ENCODE measurements at places on chromosomes 5 and 9. TPM values are rescaled to one million over a fixed set of nuclear protein-coding genes. Genes with fewer than 3 reads are reported as not detected.

GRCh38 chr5:89473196-89473595, 590.2 kb upstream of the MEF2C start:
- H3K4me1 ChIP-seq: no peaks in the 10 kb centered on the region
- no peaks in the 10 kb centered on the region for H3K36me3 ChIP-seq
- no peaks in the 10 kb centered on the region for H3K27me3 ChIP-seq
- H3K4me3 ChIP-seq: no peak overlapping the region

- H3K4me1 ChIP-seq: no peaks in the 10 kb centered on the region
- H3K27me3 ChIP-seq: no peaks in the 10 kb centered on the region
- no peaks in the 10 kb centered on the region for H3K36me3 ChIP-seq
- no peak for DNase-seq
- H3K4me3 ChIP-seq: no peak overlapping the region
Measured at GRCh38 chr5:171720086-171720485, 65.5 kb upstream of the SMIM23 start.

The FAM114A2 gene
- 19.9 TPM for total RNA-seq

- H3K36me3 ChIP-seq: no peaks in the 10 kb centered on the region
- H3K4me3 ChIP-seq: no peak overlapping the region
- H3K4me1 ChIP-seq: no peaks in the 10 kb centered on the region
- no peak for DNase-seq
Measured at GRCh38 chr9:89381308-89381609, 63.0 kb downstream of the SECISBP2 start.

DNA sequence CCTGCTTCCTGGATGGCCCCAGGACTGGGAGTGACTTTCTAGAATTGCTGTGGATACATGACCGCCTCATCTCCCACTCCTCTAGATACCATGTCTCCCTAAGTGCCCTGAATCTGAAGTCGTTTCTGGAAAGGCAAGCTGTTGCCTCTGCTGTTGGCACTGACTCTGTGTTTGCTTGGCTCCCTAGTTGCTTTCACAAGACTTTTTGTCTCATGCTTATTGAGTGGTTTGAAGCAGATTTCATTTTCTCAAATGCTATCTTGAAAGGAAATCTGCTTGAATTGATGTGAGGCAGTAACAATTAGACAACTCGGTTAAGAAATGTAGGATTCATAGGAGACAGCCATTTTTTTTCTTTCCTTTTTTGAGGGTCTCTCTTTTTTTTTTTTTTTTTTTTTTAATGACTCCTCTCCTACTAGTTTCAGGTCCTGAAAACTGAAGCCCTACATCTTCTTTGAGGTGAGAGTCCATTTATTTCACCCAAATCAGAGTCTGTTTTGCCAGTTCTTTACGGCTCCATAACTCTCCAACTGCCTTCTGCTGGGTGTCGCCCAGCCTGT, 65.9 kb downstream of the PRDM6 start:
- no peaks in the 10 kb centered on the region for H3K27me3 ChIP-seq
- H3K36me3 ChIP-seq: no peaks in the 10 kb centered on the region
- DNase-seq: no peak
- no peak overlapping the region for H3K4me3 ChIP-seq
- H3K27ac ChIP-seq: no peak overlapping the region

- H3K4me3 ChIP-seq: no peak overlapping the region
- no peaks in the 10 kb centered on the region for H3K4me1 ChIP-seq
- no peak for DNase-seq
- H3K27ac ChIP-seq: no peak overlapping the region
Measured at GRCh38 chr9:9612270-9612669, 1000.5 kb downstream of the PTPRD start.

The GOLGA1 gene
- 9.5 TPM for total RNA-seq

- no peaks in the 10 kb centered on the region for H3K4me1 ChIP-seq
- no peaks in the 10 kb centered on the region for H3K36me3 ChIP-seq
- no peak overlapping the region for H3K4me3 ChIP-seq
- no peak overlapping the region for H3K27ac ChIP-seq
- no peak for DNase-seq
- H3K27me3 ChIP-seq: no peaks in the 10 kb centered on the region
Measured at GRCh38 chr5:172491481-172491880, 37.2 kb upstream of the SH3PXD2B start.

The FAM78A gene
- 0.32 TPM for total RNA-seq

DNA sequence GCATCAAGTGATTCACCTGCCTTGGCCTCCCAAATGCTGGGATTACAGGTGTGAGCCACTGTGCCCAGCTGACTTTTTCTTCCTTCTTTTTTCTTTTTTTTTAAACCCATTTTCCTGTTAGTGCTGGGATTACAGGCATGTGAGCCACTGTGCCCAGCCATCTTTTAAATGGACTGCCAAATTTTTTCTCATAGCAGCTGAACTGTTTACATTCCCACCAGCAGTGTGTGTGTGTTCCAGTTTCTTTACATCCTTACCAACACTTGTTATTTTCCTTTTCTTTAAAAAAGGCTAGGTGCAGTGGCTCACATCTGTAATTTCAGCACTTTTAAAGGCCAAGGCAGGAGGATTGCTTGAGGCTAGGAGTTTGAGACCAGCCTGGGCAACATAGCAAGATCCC, 76.9 kb downstream of the UBE2R2 start:
- no peaks in the 10 kb centered on the region for H3K4me1 ChIP-seq
- no peak overlapping the region for H3K4me3 ChIP-seq
- no peaks in the 10 kb centered on the region for H3K36me3 ChIP-seq
- no peak overlapping the region for H3K27ac ChIP-seq

GRCh38 chr9:127489471-127490115, 38.3 kb downstream of the LRSAM1 start:
- peaks cover 13% of the 10 kb centered on the region for H3K4me1 ChIP-seq
- H3K27ac ChIP-seq: no peak overlapping the region
- no peaks in the 10 kb centered on the region for H3K36me3 ChIP-seq
- no peaks in the 10 kb centered on the region for H3K27me3 ChIP-seq
- peak; percentile 81 for DNase-seq

- H3K4me3 ChIP-seq: no peak overlapping the region
- no peaks in the 10 kb centered on the region for H3K36me3 ChIP-seq
- no peak for DNase-seq
Measured at GRCh38 chr5:59716029-59716428, 177.5 kb downstream of the PDE4D start.

GRCh38 chr5:14628346-14628745, 36.2 kb upstream of the OTULIN start:
- H3K36me3 ChIP-seq: no peaks in the 10 kb centered on the region
- H3K4me3 ChIP-seq: no peak overlapping the region
- H3K27me3 ChIP-seq: no peaks in the 10 kb centered on the region
- H3K4me1 ChIP-seq: no peaks in the 10 kb centered on the region

The IFNA5 gene
- 0.21 TPM for total RNA-seq

GRCh38 chr5:88845081-88845697, 37.8 kb downstream of the MEF2C start:
- no peak overlapping the region for H3K4me3 ChIP-seq
- no peaks in the 10 kb centered on the region for H3K27me3 ChIP-seq
- no peak for DNase-seq
- no peaks in the 10 kb centered on the region for H3K36me3 ChIP-seq
- no peak overlapping the region for H3K27ac ChIP-seq

DNA sequence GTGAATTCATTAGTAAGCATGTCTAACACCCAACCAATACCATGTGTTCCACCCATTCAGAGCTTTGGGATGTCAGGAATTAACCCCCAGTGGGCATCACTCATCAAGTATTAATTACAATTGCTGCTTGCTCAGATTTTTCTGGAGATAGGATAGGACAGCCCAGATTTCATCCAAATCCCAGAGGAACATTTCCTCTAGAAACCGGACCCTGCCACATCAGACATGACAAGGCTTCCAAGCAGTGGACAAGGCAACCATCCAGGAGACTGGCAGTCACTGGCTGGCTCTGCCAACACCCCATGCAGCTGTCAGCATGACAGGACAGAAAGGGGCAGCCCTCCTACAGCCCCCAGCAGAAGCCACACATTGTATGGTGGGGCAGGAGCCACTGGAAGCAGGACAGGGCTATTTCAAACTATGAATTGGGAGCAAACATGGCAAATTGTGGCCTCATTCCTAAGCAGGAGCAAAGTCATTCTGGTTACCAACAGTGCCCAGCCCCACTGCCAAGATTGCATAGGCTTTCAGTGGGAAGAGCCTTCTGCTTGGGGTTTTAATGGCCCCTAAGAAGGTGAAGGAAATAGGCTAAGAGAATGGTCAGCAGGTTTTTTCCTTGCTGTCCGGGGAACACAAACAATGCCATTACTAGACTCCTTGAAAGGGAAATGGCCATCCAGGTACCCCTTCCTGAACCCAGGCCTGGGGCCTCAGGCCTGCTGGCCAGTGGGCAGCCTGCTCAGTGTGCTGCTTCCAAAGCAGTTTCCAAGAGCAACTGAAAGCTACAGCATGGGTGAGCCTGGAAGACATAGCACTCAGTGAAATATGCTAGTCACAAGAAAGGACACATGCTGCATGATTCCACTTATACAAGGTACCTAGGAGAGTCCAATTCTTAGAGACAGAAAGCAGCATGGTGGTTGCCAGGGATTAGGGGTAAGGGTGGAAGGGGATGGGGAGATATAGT, 294.7 kb upstream of the SLC30A5 start:
- no peak for DNase-seq
- no peaks in the 10 kb centered on the region for H3K4me1 ChIP-seq
- H3K27me3 ChIP-seq: no peaks in the 10 kb centered on the region
- no peak overlapping the region for H3K27ac ChIP-seq
- no peaks in the 10 kb centered on the region for H3K36me3 ChIP-seq
- no peak overlapping the region for H3K4me3 ChIP-seq

GRCh38 chr9:116327701-116328405, 174.3 kb downstream of the PAPPA start:
- H3K36me3 ChIP-seq: no peaks in the 10 kb centered on the region
- no peak overlapping the region for H3K27ac ChIP-seq
- no peak for DNase-seq
- H3K4me3 ChIP-seq: no peak overlapping the region

Measured in neural progenitor cell (in vitro differentiated cells).